ENCODE measurements at places on chromosomes 4 and X.
A peak's percentile ranks its signal among the peaks of the same experiment; 100 is the strongest.

DNA sequence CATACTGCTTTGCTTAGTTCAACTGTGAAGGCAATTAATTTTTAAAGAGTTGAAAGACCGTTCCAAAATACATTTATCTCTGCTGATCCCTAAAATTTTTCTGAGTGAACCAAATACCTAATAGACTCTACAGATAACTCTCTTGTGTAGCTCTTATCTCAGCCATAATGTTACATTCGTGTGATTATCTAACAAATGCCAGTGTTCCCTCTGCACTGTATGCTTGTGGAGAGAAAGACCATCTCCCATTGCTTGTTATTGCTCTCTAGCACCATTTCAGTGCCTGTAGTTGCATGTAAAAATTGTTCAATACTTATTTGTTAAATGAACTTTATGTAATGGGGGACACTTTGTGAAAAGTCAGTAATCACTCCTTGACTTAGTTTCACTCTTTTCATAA is 81.3 kb upstream of the ATOH1 start:
- no peak for DNase-seq

DNA sequence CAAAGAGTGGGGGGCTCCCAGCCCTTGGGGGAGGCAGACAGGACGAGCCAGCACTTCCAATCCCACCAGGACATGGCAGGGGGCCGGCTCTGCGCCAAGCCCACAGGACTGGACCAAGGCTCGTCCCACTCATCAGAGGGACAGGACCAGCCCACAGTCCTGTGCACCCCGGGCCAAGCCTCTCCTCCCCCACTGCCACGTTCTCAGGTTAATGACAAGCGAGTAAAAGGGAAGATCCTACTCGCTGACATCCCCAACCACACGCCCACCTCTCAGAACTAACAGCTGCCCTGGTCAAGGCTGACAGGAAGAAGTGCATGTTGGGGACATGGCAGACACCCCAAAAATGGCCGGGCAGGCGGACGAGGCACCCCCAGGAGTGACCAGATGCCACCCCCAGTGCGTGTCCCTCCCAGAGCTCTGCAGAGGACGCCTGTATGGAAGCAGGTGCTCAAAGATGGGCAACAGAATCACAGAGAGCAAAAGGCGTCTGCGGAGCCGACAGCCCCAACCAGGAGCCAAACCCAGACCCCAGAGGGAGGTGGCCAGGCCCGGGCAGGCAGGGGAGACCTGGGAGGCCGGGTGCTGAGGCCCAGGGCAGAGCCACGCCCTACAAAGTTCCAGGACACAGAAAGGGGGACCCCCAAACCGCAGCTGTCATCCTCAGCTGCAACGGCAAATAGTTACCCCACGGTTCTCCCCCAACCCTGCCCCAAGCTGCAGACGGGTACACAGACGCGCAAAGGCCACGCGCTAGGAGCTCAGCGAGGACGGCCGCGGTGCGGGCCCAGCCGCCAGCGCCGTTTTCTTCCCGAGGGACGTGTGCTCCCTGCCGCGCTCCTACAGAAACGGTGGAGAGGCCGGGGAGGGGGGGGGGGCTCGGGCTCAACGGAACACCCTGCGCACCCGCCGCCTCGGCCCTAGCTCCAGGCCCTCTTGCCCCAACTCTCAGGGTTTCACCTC is 1.7 kb downstream of the CTBP1 start:
- peak; percentile 16 for DNase-seq

DNA sequence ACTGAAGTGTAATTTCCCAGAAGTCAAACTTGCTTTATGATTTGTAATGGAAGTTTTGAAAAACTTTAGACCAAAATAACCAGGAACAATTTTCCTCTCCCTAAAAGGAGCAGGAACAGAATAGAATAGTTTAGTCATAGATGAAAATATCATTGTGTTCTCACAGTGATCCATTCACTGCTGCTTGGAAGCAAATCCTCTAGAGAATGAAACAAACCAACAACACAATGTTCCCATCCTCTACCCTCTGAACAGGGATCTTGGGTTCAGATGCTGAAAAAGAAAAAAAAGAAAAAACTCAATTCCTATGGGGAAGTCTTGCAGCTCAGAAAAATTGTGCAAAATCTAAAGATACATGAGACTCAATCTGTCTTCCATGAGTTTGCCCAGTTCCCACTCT is 12.2 kb downstream of the DSPP start:
- no peak for DNase-seq

DNA sequence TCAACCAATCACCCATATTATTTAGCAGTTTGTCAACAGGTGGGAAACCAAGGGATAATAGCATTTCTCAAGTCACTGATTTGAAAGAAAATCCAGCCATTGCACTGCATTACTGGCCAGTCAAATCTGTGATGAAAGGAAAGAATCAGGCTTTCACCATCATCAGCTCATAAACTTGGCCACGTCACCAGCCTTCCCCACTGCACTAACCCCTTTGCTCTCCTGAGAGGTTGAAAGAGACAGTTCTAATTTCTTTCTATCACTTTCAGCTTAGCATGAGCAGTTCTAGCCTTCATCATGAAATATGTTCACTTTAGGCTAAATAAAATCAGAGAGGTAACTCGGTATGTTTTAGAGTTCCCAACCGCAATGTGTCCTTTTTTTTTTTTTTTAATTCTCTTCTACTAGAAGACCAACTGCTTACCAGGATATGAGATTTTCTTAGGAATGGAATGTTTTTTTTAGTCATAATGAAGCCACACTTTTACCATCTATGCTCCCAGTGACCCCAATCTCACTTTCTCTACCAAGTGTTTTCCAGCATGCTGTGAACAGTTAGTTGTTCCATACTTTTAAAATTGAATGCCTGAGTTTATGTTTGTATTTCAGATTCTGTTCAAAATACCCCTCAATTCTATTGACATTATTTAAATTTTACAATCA is 55.7 kb upstream of the SLC7A11 start:
- no peak for DNase-seq

DNA sequence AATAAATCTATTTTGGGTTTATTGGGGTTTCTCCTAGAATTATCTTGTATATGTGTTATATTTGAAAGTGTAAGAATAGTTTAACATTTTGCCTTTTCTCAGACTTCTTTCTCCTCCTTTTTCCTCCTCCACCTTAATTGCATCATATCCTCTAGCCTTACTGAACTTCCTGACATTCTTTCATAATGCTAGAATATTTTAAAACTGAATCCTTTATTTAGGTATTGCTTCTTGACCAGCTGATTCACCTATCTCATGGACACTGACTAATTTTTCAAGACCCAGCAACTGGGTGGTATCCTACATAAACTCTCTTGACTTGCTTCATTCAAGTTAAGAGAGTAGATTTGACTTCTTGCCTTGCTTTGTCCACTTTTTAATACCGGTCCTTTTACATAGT is 1508.9 kb downstream of the STIM2 start:
- no peak for DNase-seq

- peak; percentile 89 for DNase-seq
Measured at GRCh38 chr4:2843263-2843940, at the start of gene ADD1. Gene ADD1 (plus strand): TSS chr4:2843844. CDS start chr4:2875916, 32,072 bp downstream.

DNA sequence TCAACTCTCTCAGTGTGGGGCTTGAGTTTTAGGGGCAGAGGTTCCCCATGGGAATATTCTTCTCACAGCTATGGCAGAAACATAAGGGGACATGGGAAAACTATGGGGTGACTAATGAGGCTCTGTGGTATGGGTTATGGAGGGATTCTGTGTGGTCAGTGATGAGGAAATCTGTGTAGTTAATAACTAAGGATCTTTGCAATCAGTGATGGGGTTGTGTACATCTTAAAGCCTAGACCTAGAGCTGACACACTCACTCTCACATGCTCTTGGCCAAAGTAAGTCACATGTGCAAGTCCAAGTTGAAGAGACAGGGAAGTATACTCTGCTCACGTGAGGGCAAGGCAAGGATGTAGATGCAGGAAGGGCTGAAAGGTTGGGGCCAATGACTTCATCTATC is 86.4 kb upstream of the UXT start:
- no peak for DNase-seq

DNA sequence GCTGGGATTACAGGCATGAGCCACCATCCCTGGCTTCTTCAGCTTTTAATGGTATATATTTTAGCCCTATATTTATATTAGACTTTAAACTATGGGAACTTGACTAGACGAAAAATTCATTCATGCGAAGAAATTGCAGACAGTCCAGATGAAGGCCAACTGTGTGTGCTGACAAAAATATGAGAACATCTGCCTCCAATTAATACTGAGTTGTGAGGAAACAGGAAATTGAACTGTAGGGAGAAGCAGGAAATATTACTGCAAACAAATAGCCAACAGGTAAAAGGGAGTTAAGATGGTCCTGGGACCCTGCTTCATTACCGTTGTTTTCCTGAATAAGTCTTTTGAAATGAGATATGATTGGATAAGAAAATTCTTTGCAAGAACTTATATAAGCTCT is 26.3 kb downstream of the MGARP start:
- no peak for DNase-seq

GRCh38 chr4:45455217-45455616 is 668.6 kb downstream of the GABRG1 start:
- no peak for DNase-seq

DNA sequence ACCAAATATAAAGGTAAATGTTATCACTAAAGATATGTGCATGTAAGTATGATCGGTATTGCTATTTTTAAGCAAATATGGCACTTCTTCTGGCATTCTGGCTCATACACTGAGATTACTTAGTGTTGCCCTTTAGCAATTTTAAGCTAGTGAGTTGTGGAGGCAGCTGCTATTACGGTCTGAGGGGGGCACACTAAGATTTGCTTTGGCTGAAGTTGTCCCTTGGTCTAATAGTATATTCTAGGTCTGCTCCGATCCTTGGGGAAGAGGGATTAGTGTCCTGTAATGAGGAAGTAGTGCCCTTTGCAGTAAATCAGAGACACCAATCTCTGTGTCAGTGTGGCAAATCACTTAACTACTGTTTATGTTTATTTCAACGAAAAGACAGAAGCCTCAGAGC is 196.5 kb upstream of the FTHL17 start:
- DNase-seq: no peak

DNA sequence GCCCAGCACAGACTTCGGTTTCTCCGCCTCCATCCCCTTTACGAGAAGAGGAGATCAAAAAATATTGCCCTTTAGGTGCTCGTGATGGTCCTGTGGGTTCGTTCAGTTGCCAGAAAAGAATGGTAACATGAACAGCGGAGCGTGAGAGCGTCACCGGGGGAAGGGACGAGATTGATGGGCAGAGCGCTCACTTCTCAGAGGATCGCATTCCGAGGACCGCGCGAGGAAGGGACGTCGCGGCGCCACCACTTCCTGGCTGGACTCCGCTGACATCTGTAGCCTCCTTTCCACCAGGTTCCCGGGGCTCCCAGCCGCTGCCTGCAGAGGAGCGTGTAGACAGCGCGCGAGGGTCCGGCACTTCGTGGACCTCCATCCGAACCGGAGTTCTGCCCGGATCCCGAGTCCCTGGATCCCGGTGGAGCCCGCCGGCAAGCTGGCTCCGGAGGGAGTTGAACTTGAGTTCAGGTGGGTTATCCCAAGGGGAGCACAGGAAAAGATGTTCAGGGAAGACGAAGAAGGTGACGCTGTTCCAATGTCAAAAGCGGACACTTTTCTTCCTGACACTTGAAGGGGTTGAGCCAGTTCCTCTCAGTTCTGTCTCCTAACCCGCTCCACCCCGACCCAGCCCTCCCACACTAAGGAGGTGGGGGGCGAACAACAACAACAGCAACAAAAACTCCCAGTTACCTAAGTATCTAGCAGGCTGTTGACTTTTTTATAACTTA is 484 bp downstream of the GALNTL6 start:
- DNase-seq: no peak

DNA sequence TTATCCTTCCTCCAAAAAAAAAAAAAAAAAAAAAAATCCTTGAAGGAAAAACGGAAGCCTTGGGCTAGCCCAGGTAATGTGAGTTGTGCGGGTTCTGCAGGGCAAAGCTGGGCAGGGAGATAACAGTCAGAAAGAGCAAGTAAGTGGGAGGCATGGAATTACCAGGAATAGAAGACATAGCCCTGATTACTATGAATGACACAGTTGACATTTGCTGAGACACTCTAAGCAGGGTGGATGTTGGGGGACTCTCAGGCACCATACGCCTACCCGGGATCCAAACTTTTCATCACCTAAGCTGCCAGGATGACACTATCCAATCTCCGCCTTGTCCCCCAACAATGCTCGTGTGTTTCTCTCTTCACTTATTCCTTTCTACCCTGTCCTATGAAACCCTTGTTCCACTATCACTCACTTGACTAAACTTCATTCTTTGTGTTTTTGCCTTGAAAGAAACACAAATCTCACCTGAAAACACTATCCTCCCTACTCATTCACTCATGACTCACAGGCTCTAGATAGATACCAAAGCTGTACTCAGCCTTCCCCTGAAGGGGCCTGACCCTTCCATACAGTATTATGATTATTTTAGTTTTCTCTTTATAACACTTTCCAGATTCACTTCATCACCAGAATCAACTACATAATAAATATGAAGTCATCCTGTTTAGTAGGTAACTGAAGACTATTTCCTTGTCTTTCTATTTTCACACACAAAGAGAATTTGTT is 158.4 kb downstream of the INPP4B start:
- DNase-seq: no peak

DNA sequence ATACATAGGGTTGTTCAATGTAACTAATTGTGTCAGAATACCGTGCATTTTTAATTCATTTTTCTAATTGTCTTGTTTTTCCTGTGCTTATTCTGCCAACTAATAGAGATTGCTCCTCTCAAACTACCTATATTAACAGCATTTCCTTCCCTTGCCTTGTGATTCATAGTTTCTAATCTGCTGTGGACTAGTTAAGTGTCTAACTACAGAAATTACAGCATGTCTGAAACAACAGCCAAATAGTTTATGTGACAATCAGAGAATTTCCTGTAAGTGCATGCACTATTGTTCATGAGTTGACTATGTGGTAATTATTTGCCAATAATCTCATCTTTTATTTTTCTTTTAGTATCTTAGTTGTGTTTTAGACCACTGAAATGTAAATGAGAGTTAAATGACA is 4.1 kb upstream of the SEC24B start:
- DNase-seq: no peak

- DNase-seq: no peak
Measured at GRCh38 chr4:170940043-170940724, 850.4 kb upstream of the AADAT start.

DNA sequence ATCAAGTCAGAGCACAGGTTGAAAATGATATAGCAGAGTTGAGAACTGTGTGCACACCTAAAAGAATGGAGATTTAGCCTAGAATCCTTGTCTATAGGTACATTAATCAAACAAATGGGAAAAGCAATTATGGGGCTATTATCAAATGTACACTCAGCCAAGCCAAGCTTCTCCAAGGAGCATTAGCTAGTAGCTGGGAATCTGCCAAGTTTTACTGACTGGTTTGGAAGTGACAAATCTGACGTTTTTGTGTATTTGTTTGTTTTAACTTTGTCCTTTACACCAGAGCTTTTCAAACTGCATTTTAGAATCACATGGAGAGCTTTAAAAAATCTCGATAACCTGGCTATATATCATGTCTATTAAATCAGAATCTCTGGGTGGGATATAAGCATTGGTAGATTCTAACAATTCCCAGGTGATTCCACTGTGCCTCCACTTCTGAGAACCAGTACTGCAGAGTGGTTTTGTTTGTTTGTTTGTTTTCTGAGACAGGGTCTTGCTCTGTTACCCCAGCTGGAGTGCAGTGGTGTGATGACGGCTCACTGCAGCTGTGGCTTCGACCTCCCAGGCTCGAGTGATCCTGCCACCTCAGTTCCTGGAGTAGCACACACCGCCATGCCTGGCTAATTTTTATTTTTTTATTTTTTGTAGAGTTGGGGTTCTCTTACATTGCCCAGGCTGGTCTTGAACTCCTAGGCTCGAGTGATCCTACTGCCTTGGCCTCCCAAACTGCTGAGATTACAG is 279.8 kb downstream of the UNC5C start:
- DNase-seq: no peak

All from CD4-positive, alpha-beta T cell treated with Interleukin-17A for 4 hours (primary cell).